ENCODE measurements at places on chromosomes 1 and 21. TPM values are rescaled to one million over a fixed set of nuclear protein-coding genes. Genes with fewer than 3 reads are reported as not detected.

- DNase-seq, result no peak
Measured at GRCh38 chr1:229309684-229310083, 33.2 kb downstream of the CCSAP start.

Gene C1orf87
- 1.7 TPM for polyA plus RNA-seq

DNA sequence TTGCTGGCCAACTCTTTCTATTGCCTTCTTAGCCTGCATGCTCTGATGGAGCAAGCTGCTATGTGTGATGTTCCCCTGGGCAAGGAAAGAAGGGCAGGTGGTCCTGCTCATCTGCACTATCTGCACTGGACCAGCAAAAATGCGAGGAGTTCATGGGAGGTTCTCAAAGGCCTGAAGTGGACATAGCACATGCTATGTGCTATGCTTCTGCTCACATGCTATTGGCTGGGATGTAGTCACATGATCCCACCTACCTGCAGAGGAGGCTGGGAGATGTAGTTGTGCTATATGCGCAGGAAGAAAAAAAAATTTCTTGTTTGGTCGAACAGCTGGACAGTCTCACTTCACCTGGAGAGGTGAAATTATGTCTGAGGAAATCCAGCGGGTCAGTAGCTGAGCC, 587.7 kb downstream of the MATN1 start:
- no peak for DNase-seq

GRCh38 chr1:237164406-237165352, 122.7 kb downstream of the RYR2 start:
- DNase-seq, result no peak

Gene ATP1A2
- polyA plus RNA-seq, result 87.0 TPM

- no peak for DNase-seq
Measured at GRCh38 chr1:180765151-180765550, 133.3 kb downstream of the XPR1 start.

Gene PGLYRP3
- not detected for polyA plus RNA-seq
